ENCODE measurements at places on chromosomes 3 and 15.

- no peak for DNase-seq
Observed at GRCh38 chr15:88741671-88742070, 61.6 kb upstream of the ACAN start.

DNA sequence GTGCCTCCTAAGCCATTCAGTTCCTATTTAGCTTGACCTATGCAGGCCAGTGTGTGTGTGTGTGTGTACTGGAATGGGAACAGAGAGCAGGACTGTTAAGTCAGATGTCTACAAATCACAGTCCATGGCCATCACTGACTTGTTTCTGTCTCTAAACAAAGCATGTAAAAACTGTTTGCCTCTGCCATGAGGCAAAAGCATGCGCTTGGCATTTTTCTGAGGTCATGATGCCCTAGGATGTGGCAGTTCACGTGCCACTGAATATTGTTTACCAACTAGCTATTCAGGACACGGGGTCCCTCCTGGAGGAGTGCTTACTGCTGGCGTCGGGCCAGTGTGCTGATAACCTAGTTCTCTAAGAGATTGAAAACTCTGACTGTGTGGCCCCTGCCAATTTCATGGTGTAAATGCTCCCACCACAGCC, 8.2 kb upstream of the ATP13A3 start:
- no peak for DNase-seq

GRCh38 chr3:43191116-43191515, 85.2 kb upstream of the POMGNT2 start:
- DNase-seq = no peak

DNA sequence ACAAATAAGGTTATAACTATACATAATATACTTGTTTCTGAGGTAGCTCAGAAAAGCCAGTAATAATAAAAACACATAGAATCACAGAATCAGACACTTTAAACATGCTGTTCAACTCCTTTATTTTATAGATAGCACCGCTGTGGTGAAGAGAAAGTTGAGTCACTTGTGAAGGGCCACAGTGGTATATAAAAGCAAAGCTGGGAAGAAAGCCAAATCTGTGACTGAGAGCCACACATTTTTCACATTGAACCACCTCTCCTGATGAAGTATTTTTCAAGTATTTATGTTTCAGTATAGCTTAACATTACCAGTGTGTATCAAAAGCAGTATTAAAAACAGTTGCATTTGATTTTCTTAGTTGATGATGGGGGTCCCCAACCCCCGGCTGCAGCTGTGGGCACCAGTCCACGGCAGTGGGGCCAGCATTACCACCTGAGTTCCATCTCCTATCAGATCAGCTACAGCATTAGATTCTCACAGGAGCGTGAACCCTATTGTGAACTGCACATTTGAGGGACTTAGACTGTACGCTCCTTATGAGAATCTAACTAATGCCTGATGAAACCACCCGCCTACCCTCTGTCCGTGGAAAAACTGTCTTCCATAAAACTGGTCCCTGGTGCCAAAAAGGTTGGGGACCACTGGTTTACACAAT, 46.2 kb downstream of the TBL1XR1 start:
- no peak for DNase-seq

DNA sequence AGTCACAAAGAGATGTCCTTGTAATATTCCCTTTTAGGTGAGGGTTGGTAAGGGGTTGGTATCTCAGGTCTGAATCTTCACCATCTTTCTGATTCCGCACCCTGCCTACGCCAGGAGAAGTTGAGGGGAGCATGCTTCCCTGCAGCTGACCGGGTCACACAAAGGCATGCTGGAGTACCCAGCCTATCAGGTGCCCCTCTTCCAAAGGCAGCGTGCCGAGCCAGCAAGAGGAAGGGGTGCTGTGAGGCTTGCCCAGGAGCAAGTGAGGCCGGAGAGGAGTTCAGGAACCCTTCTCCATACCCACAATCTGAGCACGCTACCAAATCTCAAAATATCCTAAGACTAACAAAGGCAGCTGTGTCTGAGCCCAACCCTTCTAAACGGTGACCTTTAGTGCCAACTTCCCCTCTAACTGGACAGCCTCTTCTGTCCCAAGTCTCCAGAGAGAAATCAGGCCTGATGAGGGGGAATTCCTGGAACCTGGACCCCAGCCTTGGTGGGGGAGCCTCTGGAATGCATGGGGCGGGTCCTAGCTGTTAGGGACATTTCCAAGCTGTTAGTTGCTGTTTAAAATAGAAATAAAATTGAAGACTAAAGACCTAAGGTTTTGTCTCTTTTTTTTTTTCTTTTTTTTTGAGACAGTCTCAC, 19.8 kb downstream of the TYRO3 start:
- DNase-seq = no peak
